ENCODE measurements at places on chromosomes 7 and 10. TPM values are rescaled to one million over a fixed set of nuclear protein-coding genes. Genes with fewer than 3 reads are reported as not detected.

DNA sequence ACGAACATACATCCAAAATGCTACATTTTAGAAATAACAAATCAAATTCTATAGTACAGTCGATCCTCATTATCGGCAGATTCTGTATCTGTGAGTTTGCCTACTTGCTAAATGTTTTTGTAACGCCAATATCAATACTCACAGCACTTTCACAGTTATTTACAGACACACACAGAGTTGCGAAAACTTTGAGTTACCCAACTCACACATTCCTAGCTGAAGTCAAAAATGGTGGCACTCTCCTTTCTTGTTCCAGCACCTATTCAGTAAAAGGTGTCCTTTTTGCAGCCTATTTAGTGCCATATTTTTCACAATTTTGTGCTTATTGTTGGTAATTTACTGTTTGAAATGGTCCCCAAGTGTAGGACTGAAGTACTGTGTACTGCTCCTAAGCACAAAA lies 161.7 kb downstream of the AKR1D1 start:
- peak; percentile 40 for DNase-seq
- peaks cover 6% of the 10 kb centered on the region for H3K4me1 ChIP-seq
- no peak overlapping the region for H3K4me3 ChIP-seq
- H3K36me3 ChIP-seq, result no peaks in the 10 kb centered on the region

DNA sequence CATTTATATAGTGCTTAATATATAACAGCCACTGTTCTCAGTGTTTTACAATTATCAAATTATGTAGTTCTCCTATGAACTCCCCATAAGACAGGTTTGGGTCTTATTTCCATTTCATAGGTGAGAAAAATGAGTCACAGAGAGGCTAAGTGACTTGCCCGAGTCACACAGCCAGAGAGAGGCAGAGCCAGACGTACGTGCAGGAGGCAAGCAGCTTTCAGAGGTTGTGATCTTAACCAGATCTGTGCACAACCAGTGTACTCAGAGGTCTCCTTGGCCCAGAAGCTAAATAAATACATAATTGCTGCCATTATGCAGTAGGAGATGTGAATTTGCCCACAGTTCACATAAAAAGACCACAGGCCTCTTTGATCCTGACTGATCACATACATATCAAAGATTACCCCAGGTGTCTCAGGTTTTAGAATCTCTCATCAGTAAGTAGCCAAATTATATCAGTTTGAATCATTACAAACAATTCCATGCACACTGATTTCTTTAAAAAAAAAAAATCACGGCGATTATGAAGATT lies 304.7 kb upstream of the AOAH start:
- no peak overlapping the region for H3K4me3 ChIP-seq
- no peaks in the 10 kb centered on the region for H3K36me3 ChIP-seq
- no peak overlapping the region for H3K27ac ChIP-seq
- H3K4me1 ChIP-seq, result peaks cover 22% of the 10 kb centered on the region

Gene GIMAP2
- total RNA-seq, result not detected

Gene OGDH
- 91.1 TPM for total RNA-seq

DNA sequence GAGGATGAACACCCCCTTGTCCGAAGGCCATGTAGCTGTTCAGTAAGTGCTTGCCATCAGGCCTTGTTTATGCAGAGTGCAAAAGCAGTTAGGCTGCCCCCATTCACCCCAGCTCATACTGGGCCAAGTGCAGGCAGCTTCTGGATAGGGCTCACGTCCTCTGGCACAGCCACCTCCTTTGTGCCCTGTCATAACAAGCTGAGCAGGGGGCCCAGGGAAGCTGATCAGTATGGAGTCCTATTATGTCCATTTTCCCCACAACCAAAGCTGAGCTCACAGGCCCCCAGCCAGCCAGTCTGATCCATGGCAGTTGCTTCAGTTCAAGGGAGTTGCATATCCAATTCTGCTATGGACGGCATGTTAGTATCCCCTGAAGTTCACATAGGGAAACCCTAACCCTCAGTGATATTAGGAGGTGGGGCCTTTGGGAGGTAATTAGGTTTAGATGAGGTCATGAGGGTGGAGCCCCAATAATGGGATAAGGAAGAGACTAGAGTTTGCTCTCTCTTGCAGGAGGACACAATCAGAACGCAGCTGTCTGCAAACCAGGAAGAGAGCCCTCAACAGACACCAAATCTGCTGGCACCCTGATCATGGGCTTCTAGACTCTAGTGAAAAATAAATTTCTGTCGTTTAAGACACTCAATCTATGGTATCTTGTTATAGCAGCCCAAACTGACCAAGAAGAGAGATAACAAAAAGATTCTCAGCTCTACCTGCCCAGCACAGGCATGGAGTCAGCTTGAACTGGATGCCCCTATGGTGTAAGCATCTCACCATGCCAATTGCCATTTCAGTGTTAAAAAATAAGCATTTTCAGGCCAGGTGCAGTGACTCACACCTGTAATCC lies 155.9 kb downstream of the FGFR2 start:
- no peak overlapping the region for H3K27ac ChIP-seq
- H3K4me1 ChIP-seq, result no peaks in the 10 kb centered on the region
- DNase-seq, result no peak

Gene ASB10
- not detected for total RNA-seq

GRCh38 chr10:103983367-103983911 lies 16.5 kb downstream of the SLK start:
- no peak overlapping the region for H3K27ac ChIP-seq
- no peak overlapping the region for H3K4me3 ChIP-seq
- peaks cover 32% of the 10 kb centered on the region for H3K4me1 ChIP-seq
- no peaks in the 10 kb centered on the region for H3K27me3 ChIP-seq

GRCh38 chr7:129898502-129899160 lies 54.1 kb downstream of the UBE2H start:
- peaks cover 49% of the 10 kb centered on the region for H3K36me3 ChIP-seq
- H3K4me3 ChIP-seq, result no peak overlapping the region
- H3K27me3 ChIP-seq, result no peaks in the 10 kb centered on the region

- peaks cover 4% of the 10 kb centered on the region for H3K36me3 ChIP-seq
- H3K4me1 ChIP-seq, result peaks cover 16% of the 10 kb centered on the region
- DNase-seq, result peak; percentile 54
- no peak overlapping the region for H3K4me3 ChIP-seq
These were observed 29.2 kb downstream of the KIAA1549 start for GRCh38 chr7:138951953-138952352.

- peaks cover 24% of the 10 kb centered on the region for H3K4me1 ChIP-seq
- H3K36me3 ChIP-seq, result no peaks in the 10 kb centered on the region
- H3K4me3 ChIP-seq, result no peak overlapping the region
- H3K27me3 ChIP-seq, result no peaks in the 10 kb centered on the region
- DNase-seq, result no peak
These were observed 33.3 kb downstream of the CALML3 start for GRCh38 chr10:5557799-5558771.

Gene PDE1C
- total RNA-seq, result 0.14 TPM

Gene ETV1
- total RNA-seq, result 5.9 TPM

Gene CYP3A7
- not detected for total RNA-seq

DNA sequence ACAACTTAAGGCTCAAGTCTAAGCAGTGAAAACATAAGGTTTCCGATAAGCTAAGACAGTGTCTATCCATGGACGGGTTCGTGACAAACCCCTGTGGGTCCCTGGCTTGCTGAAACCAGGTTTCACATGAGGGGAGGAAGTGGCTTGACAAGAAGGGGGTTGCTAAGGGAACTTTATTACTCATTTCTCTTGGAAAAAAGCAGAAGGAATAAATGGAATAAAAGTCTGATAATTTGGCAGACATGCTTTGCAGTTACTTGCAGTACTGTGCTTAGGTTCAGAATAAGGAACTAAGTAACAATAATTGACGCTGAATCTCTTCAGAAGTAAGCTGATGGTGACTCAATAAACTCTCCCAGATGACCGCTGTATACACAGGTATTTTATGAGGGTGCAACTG lies 34.7 kb downstream of the RBM17 start:
- H3K4me3 ChIP-seq, result no peak overlapping the region
- H3K27me3 ChIP-seq, result no peaks in the 10 kb centered on the region
- no peak overlapping the region for H3K27ac ChIP-seq
- no peak for DNase-seq
- H3K4me1 ChIP-seq, result peaks cover 15% of the 10 kb centered on the region

DNA sequence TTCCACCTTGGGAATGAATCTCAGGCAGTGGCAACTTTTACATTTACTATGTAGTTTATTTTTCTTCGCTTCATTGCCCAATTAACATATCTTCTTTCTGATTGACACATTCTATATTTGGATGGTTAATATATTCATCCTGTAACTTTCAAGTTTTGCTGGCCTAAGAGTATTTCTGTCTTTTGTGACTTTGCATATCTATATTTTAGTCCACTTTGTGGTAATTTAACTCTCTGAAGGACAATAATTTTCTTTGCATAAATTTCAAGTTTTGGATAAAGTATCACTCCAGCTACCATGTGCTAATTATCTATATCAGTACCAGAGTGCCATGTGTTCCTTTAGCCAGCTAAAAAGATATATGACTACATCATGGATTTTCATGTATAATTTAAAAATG lies 151.5 kb upstream of the KAT6B start:
- H3K36me3 ChIP-seq, result peaks cover 31% of the 10 kb centered on the region
- no peaks in the 10 kb centered on the region for H3K27me3 ChIP-seq
- H3K4me3 ChIP-seq, result no peak overlapping the region
- H3K4me1 ChIP-seq, result no peaks in the 10 kb centered on the region
- H3K27ac ChIP-seq, result no peak overlapping the region

DNA sequence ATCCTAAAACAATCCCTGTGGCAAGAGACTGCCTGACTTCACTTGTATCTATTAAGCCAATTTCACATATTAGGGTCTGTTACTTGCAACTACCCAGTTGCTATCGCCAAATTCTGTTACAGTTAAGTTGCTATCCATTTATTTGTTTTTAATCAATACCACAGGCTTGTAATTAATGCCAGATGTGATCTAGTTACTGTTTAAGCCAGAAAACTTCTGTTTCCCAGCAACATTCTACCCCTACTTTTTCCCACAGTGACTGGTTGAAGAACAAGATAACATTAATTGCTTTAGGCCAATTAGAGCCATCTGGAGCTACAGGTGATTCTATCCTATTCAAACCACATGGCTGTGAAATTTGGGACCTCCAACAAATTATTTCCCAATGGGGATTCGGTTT lies 131.3 kb downstream of the ALOX5 start:
- no peak for DNase-seq
- no peak overlapping the region for H3K4me3 ChIP-seq
- H3K27me3 ChIP-seq, result no peaks in the 10 kb centered on the region
- no peaks in the 10 kb centered on the region for H3K36me3 ChIP-seq
- H3K27ac ChIP-seq, result no peak overlapping the region

DNA sequence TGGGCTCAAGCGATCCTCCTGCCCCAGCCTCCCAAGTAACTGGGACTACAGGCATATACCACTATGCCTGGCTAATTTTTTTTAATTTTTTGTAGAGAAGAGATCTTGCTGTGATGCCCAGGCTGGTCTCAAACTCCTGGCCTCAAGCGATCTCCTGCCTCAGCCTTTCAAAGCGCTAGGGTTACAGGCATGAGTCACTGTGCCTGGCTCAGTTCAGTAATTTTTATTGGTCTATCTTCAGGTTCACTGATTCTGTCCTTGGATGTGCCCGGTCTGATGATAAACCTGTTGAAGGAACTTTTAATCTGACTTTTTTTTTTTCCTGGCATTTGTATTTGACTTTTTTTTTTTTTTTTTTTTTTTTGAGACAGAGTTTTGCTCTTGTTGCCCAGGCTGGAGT lies 40.1 kb upstream of the STRIP2 start:
- DNase-seq, result no peak
- peaks cover 8% of the 10 kb centered on the region for H3K36me3 ChIP-seq
- no peak overlapping the region for H3K27ac ChIP-seq

Gene ALOX5
- total RNA-seq, result not detected

DNA sequence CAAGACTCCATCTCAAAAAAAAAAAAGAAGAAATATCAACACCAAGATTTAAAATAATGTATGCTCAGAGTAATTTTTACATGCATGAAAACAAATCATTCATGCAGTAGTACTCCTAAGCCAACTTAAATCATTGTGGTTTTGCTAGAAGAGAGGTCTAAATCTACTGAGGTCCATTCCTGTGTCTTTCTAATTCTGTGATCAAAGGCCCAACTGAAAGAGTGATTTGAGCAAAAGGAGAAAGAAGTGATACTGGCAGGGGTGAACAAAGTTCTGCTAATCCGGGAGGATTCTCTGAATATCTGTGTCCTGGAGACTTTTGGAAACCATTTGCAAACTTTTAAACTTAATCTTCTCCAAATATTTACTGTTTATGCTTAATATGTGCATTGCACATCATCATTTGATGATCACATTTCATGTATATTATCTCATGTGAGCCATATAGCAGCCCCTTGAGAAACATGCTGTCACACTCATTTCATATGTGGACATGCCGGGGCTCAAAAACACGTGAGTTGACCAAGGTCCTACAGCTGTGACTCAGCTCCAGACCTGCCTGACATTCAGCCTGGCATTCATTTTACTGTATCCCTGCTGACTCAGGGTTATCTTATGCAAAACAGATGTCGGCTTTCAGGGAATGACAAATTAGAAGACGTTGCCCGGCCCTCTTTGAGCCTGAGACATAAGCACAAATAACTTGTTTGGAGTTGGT lies 76.4 kb downstream of the FAM107B start:
- no peaks in the 10 kb centered on the region for H3K4me1 ChIP-seq
- DNase-seq, result peak; percentile 55
- H3K27ac ChIP-seq, result no peak overlapping the region
- no peak overlapping the region for H3K4me3 ChIP-seq

DNA sequence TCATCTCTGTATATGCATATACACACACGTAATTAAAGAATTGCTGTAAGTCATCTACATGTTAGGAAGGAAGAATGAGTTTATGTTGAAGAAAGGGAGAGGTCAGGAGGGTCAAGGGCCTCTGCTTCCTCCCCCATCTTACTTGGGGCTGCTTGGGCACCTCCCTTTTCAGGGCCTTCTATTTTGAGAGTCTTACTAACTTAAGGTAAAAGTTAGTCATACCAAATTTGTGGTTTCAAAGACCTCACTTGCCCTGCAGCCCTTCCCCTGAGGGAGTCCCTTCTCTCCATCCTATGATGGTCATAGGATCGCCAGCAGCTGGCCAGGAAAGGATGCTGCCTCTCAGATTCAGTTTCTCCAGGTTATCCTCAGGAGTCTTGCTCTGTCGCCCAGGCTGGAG lies 2.6 kb downstream of the PLEKHS1 start:
- H3K4me3 ChIP-seq, result no peak overlapping the region
- H3K27me3 ChIP-seq, result no peaks in the 10 kb centered on the region
- no peaks in the 10 kb centered on the region for H3K4me1 ChIP-seq
- no peak for DNase-seq

Gene RNLS
- not detected for total RNA-seq

Gene TMEM270
- total RNA-seq, result not detected

DNA sequence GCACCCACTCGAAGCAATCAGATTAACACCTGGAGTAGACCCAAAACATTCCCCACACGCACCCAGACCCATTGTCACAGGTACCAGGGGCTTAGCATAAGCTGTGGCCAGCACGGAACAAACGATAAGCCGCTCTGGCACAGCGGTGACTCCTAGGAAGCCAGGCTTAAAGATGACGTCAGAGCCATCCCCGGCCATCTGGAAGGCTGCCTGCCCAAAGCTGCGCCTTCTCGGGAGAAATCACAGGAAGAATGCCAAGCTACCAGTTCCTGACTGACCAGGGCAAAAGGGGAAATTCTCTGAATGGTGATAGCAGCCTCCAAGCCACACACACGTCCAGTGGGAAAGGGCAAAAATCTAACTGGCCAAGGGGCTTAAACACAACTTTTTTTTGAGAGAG lies 13.0 kb upstream of the WIPI2 start:
- H3K36me3 ChIP-seq, result no peaks in the 10 kb centered on the region
- DNase-seq, result peak; percentile 78
- peaks cover 10% of the 10 kb centered on the region for H3K4me1 ChIP-seq
- H3K27me3 ChIP-seq, result no peaks in the 10 kb centered on the region
- no peak overlapping the region for H3K27ac ChIP-seq
- H3K4me3 ChIP-seq, result no peak overlapping the region

Gene SPDYE1
- not detected for total RNA-seq

GRCh38 chr10:88598055-88598454 lies 11.5 kb downstream of the LIPJ start:
- no peak overlapping the region for H3K27ac ChIP-seq
- H3K36me3 ChIP-seq, result no peaks in the 10 kb centered on the region
- no peak overlapping the region for H3K4me3 ChIP-seq
- H3K4me1 ChIP-seq, result no peaks in the 10 kb centered on the region
- H3K27me3 ChIP-seq, result no peaks in the 10 kb centered on the region

Measured in MCF 10A (cell line).